ENCODE measurements at places on chromosomes 2 and 18. TPM values are rescaled to one million over a fixed set of nuclear protein-coding genes. Genes with fewer than 3 reads are reported as not detected.
A peak's percentile ranks its signal among the peaks of the same experiment; 100 is the strongest.

GRCh38 chr2:159084384-159085370 is 116.2 kb downstream of the TANC1 start:
- DNase-seq, result no peak

DNA sequence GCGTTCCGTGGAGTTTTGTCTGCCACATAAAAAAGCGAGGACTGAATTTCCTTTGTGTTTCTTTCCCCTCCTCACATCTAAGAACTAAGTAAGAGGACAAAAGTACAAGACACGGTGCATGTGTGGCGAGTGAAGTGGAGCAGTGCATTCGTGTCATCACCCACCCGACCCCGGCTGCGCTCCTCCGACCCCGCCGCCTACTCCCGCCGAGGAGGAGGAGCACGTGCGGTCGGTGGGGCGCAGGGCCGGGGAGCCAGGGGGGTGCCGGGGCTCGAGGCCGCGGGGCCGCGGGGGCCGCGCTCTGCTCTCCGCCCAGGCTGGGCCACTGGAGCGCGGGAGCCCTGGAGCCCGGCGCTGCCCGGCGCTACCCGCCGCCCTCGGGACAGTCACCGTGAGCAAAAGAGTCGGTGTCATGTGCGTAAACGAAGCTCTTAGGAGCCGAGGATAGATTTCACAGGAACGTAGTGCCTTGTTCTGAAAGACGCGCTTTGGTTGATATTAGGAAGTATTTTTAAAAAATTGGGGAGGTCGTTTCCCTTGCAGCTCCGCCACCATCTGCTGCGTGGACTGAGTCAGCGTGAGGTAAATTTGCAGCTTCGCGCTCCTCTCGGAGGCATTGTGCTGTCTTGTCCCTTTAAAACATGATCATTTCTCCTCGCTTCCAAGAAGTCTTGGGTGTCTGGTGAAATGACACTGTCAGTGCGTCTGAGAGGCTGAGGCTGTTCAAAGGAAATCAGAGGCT is 11.0 kb downstream of the TBR1 start:
- DNase-seq, result peak; percentile 52

DNA sequence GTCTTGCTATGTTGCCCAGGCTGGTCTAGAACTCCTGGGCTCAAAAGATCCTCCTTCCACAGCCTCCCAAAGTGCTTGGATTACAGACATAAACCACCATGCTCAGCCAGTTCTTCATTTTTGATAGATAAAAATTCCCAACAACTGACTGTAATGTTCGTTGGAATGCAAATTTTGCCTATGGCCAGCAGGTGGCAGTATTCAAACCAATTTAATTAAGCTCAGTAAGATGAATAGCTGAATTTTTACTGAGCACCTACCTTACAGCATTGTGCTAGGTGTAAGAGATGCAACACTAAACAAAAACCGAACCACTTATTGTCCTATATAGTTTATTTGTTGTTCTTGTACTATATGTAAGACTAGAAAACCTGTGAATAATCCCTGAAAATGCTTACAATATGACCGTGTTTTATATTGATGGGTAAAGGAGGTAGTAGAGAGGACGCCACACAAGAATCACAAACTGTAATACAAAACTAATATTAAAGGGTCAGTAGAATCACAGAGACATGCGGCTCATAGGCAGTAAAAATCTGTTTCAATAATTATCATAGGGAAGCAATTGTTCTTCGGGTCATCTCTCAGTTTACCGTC is 8.2 kb upstream of the TMEM182 start:
- DNase-seq, result peak; percentile 21

GRCh38 chr18:32777049-32777448 is 4.2 kb upstream of the KLHL14 start:
- DNase-seq, result no peak

DNA sequence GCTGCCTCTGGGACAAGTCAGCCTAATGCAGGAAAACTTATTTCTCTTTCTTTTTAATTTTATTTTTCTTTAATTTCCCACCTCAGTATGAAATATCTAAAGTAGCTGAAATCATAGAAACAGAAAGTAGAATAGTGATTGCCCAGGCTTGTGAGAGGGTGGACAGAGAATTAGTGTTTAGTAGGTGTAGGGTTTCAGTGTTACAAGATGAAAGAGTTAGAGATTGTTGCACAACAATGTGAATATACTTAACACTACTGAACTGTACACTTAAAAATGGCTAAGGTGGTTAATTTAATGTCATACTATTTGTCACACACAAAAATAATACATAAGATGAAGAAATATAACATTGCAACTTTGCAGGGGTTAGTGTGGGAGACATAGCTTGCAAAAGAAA is 80.8 kb downstream of the NAT8 start:
- DNase-seq, result no peak

DNA sequence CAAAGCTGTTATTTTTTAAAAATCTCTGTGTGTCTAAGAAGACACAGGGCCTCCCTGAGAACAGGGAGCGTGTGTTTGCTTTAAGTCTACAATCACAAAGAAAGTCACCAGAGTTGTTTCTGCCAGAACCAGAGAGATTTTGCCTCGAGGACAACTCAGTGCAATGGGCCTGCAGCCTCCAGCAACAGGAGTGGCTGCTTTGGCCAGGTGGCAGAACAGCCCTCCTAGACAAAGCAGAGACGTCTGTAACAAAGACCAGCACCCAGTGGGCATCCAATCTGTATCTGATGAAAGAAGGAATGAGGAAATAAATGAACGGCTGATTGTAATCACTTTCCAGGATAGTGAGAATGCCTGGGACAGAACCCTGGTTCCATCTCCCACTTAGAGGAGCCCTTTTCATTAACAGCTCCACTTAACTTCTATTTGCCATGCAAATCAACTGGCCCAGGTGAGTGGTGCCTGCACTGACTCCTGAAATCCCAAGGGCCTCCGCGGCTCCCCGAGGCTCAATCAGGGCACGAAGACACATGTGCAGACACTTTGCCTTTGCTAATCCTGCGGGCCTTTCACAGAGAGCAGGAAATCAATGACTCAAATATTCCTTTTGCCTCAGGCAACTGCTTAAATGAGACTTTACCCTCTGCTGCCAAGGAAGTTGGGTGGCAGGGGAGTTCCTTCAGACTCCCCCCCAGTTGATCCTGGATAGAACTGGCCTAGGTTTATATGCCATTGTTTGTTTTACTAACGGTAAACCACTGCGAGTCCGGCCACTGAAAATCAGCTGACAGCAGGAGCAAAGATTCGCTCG is 146.5 kb downstream of the CABLES1 start:
- no peak for DNase-seq

DNA sequence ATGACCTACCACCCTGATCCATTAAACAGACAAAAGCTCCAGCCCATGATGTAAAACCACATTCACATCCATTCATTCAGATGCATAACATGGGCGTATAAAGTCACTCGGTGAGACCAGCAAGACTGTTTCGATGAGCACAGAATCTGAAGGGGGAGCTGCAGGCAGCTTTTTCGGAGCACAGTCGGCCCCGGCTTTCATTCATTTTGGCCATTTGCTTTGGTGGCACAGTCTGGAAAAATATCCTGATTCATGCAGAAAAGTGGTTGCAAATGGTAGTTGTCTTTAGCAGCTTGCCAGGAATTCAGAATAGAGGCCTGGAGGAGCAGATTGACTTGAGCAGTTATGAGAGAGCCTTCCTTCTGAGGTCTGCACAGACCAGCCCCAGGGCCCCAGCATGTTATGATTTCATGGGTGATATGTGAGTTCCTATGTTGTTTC is 11.2 kb downstream of the ARID5A start:
- no peak for DNase-seq

- no peak for DNase-seq
These were observed 101.8 kb upstream of the ERBB4 start for GRCh38 chr2:212640428-212640827.

GRCh38 chr2:202101026-202101579 is 28.0 kb downstream of the KIAA2012 start:
- no peak for DNase-seq

DNA sequence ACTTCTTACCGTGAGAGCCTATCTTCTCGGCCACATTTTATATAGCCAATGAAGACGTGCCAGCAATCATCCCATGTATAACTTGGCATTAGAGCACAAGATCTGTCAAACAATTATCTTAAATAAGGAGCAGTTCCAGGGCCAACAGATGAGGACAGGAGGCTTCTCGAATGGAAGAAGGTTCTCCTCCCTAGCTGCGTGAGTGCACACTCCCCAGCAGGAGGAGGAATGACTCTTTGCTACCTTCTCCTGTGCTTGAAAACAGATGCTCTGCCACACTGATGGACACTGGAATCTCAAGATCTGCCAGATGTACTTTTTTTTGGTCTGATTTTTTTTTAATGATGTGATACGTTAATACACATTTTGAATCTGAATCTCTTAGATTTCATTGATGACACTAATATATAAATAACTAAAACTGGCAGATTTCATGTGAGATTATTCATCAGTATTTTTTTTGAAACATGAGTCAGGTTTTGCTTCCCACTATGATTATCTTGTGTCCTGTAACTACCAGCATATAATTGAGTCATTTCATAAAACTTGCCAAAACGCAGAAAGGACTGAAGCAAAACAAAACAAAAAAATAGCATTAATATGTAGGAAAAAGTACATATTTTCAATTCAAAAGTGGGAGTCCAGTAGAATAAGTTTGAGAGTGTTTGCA is 626 bp upstream of the VIT start:
- no peak for DNase-seq

DNA sequence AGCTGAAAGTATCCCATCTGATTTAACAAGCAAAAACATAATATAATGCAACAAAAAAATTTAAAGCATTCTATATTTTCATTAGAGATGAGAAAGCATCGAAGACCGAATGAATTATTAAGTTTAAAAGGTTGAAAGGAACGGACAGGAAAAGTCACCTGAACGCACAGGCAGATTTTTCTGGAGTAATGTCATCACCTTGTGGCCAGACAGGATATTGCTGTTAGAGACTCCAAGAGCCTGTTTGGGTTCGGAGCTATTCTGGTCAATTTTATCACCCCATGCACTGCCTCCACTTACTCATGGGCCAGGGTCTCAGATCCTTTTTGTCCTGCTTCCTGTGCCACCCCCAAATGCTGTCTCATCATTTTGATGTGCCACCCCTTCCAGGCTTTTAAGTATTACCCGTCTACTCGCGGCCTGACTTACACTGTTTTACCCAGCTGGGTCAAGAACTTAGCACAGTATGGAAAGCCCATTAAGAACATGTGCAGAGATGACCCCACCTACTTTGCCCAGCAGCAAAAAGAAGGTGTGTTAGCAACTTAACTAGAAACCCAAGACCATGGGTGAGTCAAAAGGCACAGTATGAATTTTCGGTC is 27.3 kb downstream of the GKN2 start:
- peak; percentile 45 for DNase-seq

DNA sequence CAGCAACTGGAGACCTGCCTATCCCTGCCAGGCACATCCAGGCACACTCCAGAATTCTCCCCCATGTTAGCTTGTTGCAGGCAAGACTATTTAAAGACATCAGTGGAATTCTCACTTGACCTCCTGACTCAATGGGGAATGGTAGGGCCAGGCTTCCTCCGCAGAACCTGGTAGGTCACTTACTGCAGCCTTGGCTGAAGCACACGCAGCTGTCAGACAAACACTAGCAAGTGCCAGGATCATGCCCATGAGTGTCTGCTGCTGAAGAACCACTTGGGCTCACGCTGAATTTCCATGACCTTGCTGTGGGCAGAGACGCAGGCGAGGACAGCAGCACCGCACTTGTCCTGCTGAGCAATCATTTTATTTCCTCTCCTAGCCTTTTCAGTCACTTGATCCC is 3.2 kb downstream of the LRRC30 start:
- DNase-seq, result no peak

DNA sequence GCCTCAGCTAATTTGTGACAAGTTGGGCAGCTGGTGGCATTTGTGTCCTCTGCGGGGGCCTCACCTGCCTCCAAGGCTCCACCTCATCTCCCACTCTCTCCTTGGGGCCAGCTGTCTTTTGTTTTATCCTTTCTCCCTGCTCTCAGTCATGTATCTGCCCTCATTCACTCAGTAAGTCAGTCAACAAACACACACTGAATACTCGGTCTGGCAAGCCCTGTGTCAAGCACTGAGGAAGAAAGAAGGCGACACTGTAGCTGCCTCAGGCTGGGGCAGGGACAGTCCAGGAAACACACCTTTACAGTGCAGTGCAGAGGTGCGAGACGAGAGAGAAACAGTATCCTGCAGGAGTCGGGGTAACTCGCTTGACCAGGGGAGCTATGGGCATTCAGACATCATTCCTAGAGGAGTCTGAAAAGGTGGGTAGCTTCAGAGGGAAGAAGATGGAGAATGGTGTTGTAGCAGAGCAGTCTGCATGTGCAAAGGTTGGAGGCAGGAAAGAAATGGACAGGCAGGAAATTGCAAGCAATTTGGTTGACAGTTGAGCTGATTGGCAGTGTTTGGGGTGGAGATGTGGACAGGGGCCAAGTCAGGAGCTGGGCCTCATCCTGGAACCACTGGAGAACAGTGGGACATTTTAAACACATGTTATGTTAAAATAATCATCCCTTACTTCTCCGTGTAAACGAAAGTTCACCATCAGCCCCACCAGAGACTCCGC is 34.9 kb downstream of the SCTR start:
- DNase-seq, result no peak

DNA sequence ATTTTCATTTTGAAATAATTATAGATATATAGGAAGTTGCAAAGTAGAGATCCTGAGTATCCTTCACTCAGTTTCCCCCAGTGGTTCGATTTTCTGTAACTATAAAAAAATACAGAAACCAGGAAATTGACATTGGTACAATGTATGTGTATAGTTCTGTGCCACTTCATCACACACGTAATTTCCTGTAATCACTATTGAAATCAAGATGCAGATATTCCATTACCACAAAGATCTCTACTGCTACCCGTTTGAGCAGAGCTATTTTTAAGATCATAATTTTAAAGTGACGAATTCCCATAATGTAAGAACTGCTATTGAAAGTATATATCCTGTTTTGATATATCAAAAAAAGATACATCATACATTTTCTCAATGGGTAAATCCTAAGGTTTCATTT is 142.3 kb downstream of the BABAM2 start:
- DNase-seq, result no peak

DNA sequence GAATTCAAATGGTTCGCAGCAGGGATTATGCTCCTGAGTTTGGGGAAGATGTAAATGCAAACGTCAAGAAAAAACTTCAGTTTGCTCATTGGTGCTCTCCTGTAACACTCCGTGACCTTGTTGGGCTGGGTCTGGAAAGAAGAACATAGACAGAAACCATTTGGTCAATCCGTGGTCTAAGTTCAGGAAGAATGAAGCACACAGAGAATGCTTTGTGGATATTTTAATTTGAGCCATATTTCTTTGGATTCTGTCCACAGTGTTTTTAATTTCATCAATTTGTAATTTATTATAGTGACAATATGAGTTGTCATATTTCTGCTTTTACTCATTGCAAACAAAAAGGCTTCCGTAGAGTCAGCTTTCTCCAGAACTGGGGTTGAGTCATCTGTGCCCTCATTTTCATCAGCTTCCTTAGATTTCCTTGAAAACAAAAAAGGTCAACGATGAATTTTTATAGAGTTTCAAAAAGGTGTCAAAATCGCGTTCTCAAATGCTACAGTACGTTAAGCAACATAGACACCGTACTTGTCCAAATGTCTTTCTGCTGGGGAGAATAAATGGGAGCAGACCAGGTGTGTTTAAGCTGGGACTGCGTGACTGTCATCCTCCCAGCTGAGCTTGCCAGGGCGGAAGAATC is 606.4 kb downstream of the RNF144A start:
- no peak for DNase-seq

IL1B gene
- not detected for total RNA-seq

WNT6 gene
- total RNA-seq, result not detected

GPC1 gene
- total RNA-seq, result 88.6 TPM

SNORC gene
- 3.0 TPM for total RNA-seq

GKN2 gene
- total RNA-seq, result not detected

RGPD4 gene
- 0.05 TPM for total RNA-seq

KCNIP3 gene
- total RNA-seq, result 2.9 TPM

NEU2 gene
- not detected for total RNA-seq
